ENCODE measurements at places on chromosomes 3 and 15.

DNA sequence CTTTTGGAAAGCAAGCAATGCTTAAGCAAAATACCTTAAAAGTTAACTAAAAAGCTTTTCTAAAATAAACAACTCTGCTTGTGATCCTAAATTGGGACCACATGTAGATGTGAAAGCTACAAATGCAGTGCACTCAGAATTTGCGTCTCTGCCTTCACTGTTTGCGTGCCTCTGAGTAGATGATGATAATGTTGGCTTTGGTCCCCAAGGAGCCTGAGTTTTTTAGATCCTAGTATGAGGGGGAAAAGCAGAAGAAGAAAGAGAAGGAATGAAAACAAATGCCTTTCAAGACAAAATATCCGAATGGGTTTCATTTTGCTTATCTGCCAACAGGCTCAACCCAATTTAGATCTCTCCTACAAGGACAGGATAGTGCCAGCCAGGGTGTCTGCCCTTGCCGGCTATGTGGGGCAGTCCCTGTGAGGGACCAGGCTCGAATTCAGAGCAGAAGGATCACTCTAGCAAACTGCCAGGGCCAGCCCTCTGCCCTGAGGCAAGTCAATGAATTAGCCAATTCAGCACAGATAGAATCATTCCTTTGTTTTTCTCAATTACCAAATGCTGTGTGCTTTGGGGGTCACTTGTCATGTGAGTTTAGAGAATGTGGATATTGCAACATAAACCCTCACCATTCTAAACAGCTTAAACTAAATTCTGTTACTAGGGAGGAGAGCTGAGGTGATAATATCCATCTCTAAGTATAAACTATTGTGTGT is 28.5 kb downstream of the SCG5 start:
- DNase-seq = no peak

DNA sequence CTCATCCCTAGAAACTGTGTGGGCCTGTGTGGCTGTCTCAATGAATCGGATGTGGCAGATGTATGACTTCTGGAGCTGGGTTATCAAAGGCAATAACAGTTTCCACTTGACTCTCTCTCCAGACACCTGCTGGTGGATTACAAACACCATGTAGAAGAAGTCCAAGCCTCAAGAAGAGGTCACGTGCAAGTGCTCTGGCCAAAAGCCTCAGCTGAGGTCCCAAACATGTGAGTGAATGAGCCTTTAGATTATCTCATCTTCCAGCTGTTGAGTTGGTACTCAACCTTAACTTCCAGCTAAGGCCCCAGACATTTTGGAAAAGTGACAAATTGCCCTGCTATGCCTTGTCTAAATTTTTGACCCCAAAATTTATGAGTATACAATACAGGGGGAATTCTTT is 42.7 kb upstream of the IL12A start:
- DNase-seq = no peak

DNA sequence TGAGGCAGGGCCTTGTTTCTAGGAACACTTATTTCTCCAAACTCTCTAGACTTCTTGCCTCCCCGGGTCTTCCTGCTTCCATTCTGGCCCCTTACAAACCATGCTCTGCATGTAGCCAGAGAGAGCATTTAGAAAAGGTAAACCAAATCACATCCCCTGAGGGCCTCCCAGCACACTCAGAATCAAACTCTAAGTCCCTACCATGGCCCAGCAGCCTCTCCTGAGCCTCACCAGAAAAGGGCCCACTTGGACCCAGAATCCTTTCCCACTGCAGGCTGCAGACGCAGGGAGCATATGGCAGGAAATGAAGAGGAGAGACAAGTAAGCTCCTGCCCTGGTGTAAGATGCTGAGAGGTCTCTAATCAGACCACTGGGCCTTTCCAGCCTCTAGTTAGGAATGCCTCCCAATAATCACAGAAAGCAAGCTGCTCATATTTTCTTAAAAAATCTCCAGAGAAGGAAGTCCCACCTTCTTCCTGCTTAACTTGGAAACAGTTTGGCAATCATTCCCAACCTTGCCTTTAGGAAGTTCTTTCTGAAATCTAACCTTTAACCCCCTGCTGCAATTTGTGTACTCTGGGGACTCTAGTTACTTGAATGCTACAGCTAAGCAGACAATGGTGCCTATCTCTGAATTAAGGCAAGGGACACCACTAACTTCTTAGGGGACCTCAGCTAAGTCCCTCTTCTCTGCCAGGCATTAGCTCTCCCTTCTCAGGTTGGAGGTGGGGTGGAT is 4.2 kb downstream of the AMOTL2 start:
- no peak for DNase-seq

DNA sequence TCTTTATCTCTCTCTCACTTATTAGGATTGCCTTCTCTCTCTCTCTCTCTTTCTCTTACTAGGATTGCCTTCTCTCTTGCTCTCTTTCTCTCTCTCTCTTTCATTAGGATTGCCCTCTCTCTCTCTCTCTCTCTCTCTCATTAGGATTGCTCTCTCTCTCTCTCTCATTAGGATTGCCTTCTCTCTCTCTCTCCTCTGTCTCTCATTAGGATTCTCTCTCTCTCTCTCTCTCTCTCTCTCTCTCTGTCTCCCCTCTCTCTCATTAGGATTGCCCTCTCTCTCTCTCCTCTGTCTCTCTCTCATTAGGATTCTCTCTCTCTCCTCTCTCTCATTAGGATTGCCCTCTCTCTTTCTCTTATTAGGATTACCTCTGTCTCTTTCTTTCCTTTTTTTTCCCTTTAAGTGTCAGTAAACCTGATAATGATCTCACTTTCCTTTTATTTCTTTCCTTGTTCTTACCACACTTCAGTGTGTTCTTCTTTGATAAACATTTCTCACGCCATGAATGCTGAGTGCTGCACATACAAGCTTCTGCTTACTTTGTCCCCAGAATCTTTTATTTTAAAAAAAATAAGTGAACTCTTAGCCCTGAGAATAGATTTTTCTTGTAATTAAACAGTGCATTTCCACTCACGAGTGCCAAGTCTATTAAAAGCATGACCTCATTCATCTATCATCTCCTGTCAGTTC is 243.4 kb upstream of the TBC1D5 start:
- no peak for DNase-seq

- DNase-seq = no peak
These were observed 135.1 kb downstream of the KCNMB2 start for GRCh38 chr3:178671377-178671776.

GRCh38 chr3:57151021-57151449 is 14.1 kb downstream of the IL17RD start:
- DNase-seq = no peak

- DNase-seq = no peak
These were observed 288.3 kb downstream of the CNTN6 start for GRCh38 chr3:1380926-1381646.

DNA sequence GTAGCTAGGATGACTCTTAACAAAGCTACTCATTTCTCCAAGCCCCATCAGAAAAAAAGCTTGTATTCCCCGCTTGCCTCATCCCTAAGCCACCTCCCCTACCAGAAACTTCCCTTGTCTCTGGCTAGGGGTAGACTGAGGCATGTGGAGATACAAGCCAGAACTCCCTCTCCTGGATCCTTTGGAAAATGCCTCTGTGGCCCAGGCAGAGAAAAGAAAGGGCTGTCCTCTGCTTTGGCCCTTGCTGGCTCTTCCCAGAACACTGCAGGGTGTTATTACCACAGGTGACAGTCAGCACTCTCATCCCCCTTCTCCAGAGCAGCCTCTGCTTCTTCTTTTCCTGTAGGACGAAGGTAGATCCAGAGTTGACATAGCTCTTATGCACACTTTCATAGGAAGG is 15.2 kb downstream of the RMDN3 start:
- no peak for DNase-seq

GRCh38 chr3:50189274-50189673 is 2.1 kb upstream of the GNAT1 start:
- DNase-seq = no peak

GRCh38 chr3:1552831-1553230 is 460.0 kb downstream of the CNTN6 start:
- no peak for DNase-seq

GRCh38 chr3:89441141-89441540 is 333.7 kb downstream of the EPHA3 start:
- no peak for DNase-seq

- no peak for DNase-seq
These were observed 24.8 kb downstream of the FOXL2NB start for GRCh38 chr3:138971766-138972320.

DNA sequence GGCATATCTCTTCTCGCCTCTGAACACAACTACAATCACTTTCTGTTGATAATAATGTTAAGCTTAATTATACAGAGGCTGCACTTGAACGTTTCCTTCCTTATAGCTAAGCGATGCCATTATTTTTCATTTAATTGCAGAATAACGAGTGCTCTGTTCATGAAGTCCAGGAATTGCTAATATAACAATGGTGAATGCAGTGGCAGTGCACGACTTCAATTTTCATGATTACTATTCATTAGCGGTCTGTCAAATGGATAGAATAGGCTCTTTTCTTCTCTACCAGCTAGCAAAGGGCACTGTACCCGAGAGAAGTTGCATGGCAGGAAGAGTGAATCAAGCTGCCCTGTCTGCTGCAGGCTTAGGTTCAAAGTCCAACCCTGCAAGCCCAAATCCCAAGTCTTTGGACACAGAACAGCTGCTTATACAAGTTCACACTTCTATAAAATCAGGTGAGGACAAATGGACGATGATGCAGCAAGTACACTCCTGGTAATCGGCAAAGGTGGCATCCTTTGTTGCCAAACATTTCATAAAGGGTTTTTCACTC is 75.6 kb downstream of the PDZRN3 start:
- no peak for DNase-seq

DNA sequence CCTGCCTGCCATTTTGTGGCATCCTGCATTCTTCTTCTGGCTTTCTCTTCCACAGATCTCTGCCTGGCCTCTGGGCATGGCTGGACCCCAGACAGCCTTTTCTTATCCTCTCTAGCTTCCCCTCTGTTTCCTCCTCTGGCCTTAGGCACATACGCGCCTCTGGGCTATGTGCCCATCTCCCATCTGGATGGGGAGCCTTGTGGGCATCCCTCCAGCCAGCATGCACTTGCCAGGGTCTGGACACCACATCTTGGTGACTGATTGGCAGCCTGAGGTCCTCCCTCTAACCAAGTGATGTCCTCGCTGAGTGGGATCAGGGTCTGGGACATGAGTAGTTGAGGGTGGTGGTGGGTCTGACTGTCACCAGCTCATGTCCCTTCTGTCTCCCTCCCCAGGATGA is 12.8 kb downstream of the PLEKHO2 start:
- no peak for DNase-seq

GRCh38 chr3:51035630-51036029 is 349.5 kb upstream of the MANF start:
- DNase-seq = no peak

DNA sequence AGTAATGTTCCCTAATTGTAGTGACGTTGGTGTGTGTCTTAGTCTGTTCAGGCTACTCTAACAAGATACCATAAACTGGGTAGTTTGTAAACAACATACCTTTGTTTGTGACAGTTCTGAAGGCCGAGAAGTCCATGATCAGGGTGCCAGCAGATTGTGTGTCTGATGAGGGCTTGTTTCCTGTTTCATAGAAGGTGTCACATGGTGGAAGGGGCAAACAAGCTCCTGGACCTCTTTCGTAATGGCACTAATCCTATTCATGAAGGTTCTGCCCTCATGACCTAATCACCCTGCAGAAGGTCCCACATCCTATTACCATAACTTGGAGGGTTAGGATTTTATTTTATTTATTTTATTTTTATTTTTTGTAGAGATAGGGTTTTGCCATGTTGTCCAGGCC is 11.1 kb downstream of the ATXN7 start:
- no peak for DNase-seq

DNA sequence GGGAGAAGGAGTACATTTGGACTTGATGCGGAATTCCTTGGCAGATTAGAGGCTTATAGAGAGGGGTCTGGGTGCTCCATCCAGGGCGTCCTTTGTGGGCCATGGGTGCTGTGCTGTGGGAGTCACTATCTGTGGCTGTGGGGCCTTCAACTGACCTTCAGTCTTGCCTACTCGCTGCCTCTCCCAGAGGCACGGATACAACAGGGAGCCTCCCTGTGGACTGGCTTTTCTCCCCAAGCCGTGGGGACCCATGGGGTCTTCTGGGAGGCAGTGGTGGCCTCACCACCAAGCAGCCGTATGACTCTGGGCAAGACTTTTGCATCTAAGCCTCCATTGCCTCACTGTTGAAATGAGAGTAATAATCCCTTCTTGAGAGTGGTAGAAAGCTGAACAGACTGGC is 83.9 kb downstream of the PDCD6IP start:
- no peak for DNase-seq

DNA sequence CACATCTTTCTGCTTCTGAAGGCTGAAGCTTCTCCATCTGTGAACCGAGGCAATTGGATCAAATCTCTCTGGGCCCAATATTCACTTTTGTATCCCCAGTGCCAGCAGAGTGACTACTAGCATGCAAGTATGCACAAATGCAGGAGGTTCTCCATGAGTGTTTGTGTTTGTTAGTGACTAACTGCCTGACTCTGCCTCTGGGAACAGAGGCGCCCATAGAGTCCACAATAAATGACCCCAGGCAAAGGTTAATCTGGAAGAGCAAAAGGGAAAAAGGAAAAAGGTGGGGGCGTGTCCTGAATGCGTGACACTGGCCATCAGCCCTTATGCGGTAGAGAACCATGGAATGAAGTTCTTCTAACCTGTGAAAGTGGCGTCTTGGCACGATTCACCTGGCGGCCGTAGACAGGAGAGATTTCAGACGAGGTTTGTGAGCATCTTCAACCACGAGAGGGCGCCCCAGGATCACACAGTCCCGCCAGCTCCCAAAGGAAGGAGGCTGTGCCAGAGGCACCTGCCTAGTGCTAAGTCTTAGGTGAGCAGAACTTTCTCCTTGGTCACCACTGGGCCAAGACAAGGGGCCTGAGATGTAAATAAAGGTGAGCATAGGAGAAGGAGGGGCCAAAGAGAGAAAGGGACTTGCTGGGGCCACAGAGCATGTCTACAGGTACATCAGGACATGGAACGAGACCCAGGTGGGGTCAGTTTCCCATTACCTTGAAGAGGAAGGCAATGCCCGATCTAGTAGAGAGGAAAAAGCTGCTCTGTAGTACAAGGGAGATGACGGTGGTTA is 44.2 kb downstream of the RBPMS2 start:
- peak; percentile 12 for DNase-seq

All from esophagus squamous epithelium (tissue), 5 donors.